ENCODE measurements at places on chromosomes 11 and 22. TPM values are rescaled to one million over a fixed set of nuclear protein-coding genes. Genes with fewer than 3 reads are reported as not detected.

- no peak for DNase-seq
These were observed 157.5 kb downstream of the TRIM29 start for GRCh38 chr11:119980431-119980830.

DNA sequence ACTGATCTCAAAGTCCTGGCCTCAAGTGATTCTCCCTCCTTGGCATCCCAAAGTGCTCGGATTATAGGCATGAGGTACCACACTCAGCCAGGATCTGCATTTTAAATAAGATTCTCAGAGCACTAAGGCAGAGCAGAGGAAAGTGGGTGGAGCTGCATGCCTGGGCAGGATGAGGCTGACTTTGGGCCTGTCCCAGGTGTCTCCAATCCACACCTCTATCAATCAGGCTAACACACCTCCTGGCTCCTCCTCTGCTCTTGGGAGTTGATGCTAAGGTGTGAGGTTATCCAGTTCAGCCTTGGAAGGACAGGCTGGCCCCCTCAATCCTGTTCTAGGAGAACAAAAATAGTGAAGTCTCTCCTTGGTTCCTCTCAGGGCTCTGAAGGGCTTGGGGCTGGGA lies 30.2 kb upstream of the P2RY2 start:
- no peak for DNase-seq

Gene C11orf91
- 2.0 TPM for total RNA-seq

Gene UCP3
- total RNA-seq: 0.10 TPM

- DNase-seq: no peak
These were observed 23.2 kb downstream of the TBX1 start for GRCh38 chr22:19783586-19784383.
